WTC11 (cell line): ENCODE measurements at places on chromosomes 16 and 17.

GRCh38 chr16:80656711-80657150, 115.9 kb downstream of the DYNLRB2 start:
- DNase-seq: no peak

DNA sequence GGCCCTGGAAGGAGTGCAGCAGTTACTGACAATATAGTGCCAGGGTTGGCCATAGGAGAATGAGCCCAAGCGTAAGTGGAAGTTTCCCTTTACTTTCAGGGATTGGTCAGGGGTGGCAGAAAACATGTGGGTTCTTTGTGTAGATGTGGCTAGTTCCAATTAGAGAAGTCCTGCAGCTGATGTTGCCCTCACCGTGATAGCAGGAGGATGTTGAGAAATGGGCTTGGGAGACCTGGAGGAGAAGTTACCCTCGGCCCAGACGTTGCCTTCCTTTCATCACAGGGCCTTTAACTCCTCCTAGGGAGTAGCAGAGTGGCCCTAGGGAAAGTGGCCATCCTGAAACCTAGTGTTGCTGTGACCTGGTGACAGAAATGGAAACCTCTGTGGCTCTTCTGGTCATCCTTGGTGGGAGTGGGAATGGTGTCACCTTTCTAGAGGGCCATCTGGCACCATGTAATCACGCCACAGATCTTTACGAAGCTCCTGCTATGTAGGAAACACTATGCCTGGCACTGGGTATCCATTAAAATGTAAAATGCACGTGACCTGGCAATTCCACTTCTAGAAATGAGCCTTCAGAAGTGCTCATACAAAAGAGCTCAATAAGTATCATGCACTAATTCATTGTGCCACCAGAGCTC, 6.7 kb downstream of the TMEM92 start:
- no peak for DNase-seq

DNA sequence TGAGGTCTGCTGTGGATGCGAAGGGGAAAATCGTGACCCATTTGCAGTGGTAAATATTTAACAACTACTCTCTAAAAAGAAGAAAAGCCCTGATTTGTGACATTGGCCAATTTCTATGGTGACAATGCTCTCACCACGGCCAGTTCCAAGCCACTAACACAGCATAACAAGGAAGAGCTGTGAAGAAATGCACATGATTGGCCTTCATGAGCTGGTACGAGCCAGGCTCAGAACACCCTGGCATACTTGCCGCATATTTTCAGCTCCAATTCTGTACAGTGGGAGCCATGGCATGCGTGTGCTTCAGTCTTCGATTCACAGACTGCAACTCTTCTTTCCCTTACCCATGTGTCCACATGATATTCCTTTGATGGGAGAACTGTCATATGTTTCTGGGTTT, 363.9 kb upstream of the CDH5 start:
- no peak for DNase-seq

DNA sequence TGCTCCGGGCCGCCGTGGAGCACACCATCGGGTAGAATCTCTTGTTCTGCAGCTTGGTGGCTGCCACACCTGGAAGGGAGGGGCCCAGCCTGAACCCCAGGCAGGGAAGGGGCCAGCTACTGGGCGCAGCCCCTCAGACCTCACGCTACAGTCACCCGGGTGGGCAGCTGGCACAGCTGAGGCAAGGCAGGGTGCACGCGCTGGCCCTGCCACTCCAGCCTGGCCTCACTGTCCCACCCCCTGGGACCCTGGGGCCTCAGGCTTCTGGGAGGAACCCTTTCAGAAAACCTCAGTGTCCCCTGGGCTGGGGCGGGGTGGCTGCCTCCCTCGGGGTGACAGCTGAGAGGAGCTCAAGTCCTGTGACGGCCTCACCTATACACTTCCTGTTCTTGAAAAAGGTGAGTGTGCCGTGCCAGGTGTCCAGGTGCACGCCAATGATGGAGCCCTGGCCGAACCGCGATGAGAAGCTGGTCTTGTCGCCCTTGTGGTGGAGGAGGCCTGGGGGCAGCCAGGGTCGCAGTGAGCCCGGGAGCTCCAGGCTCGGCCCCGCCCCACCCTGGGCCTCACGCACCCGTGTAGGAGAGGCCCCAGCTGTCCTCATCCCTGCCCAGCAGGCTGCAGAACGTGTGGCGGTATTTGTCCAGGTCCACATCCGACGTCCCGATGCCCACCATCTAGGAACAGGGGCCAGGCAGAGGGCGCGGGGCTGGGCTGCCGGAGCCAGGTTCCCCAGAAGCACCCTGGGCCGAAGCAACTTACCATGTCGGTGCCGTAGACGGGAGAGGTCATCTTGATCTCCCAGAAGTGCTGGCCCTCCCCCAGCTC, 4.7 kb upstream of the MRPS34 start:
- no peak for DNase-seq

DNA sequence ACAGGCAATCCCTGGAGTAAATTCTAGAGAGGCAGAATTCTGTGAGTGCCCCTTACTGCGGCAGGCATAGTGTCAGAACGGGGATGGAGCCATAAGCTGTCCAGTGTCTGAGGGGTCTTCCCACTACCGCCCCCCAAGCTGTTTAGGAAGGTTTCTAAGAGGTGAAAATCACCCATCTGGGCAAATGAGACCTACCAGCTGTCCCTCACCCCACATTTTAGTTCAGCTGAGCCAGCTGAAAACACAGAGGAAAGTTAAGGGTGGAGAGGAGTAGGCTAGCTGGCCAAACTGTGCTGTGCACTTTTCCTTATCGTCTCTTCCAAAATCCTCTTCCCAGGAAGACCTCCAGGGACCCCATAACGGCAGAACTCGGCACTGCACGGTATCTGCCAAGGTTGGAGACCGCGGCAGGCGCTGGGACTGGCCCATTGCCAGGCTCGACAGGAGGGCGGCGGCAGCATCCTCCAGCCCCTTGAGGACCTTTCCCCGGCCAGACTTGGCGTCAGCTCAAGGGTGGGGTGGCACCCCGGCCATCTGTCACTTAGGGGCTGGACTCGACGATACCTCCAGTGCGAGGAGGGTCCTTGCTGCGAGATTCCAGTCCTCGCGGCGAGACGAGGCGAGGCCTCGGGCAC, 955 bp downstream of the ACLY start:
- DNase-seq: peak; percentile 37
